Right kidney (tissue), 9 donors: ENCODE measurements at places on chromosomes 6 and 20.

DNA sequence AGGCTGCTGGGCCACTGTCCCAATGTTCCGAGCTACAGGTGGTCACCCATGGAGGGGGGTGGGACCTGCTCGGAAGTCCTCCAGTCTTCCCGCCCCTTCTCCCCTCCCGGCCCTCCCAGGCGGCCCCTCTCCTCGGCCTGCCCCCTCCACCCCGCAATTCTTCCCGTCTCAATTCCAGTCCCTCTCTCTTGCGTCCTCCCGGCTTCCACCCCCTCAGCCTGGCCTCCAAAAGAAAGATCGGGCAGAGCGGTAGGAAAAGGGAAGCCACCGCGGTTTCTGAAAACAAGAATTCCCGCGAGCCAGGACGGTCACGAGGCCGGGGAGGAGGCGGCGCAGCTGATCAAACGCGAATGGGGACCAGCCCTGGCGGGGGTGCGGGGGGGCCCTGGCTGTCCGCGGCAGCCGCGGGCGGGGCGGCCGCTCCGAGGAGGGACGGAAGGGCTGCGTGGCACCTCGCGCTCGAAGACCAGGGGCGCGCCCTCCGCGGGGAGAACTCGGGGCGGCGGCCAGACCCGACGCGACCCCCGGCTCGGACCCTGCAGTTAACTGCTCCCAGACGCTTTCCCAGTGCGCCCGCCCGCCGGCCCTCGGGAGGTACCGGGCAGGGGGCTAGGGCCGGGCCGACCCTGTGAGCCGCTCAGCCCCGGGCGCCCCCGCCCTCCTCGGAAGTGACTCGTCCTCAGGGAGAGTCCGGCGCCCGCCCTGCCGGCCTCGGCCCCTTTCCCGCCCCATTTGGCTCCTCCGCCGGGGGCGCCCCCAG, 1.0 kb downstream of the PXDC1 start:
- DNase-seq: peak; percentile 79

- DNase-seq: no peak
Observed at GRCh38 chr6:156689656-156690055, 87.5 kb upstream of the ARID1B start.

DNA sequence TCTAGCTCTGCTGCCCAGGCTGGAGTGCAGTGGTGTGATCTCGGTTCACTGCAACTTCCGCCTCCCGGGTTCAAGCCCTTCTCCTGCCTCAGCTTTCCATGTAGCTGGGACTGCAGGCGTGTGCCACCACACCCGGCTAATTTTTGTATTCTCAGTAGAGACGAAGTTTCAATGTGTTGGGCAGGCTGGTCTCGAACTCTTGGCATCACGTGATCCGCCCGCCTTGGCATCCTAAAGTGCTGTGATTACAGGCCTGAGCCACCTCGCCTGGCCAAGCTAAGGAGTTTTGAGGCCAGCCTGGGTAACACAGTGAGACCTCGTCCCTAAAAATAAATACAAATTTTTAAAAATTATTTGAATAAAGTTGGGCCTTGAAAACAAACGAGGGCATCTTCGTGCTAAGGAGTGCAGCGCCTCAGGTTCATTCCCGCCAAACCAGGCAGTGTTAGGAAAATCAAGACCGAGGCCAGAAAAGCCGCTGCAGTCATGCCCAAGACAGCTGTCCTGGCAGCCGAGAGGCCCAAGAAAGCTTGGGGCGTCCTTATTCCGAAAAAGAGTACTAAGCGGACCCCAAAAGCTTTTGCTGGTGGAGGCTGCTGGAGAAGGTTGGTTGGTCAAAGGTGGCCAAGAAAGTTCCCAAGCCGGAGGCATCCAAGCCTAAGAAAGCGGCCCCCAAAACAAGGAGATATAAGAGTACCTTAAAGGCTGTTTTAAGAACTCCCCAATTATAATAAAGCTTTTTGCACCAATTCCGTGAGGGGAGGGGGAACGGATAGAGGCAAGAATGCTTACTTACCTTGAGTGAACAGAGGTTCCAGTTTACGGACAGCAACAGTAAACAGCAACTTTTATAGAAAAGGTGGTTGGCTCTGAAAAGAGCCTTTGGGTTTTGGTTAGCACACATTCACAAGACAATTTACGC, 109.0 kb downstream of the HFE start:
- DNase-seq: peak; percentile 57

GRCh38 chr6:118873239-118873638, 20.7 kb upstream of the ASF1A start:
- DNase-seq: no peak
